Urinary bladder (tissue), 4 donors: ENCODE measurements at places on chromosomes 5 and 9. TPM values are rescaled to one million over a fixed set of nuclear protein-coding genes. Genes with fewer than 3 reads are reported as not detected.
A peak's percentile ranks its signal among the peaks of the same experiment; 100 is the strongest.

Gene SEPTIN8
- 28.3 TPM for polyA plus RNA-seq

DNA sequence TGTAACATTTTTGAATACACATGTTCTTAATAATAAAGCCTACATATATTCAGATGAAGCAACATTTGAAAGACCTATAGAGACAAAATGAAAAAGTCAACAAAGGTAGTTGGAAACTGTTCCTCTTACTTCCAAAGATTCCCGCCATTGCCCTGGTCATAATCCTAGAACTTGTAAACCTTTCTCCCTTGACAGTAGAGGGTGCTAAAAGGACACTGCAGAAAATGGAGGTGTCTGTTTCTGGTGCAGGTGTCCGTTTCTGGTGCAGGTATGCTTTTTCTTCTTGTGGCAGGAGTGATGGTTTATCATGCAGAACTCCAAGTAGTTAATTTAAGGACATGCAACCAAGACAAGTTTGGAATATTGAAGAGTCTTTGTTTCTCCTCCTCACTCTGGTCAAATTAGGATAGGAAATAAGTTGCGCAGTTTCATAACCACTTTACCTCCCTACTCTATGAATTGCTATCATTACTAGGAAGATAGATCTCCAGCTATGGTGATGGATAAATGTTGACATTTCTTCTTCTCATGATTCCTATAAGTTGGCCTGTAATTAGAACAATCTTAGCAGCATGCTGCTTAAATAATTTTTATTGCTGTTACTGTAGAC, 56.0 kb upstream of the FAM174A start:
- DNase-seq = no peak

DNA sequence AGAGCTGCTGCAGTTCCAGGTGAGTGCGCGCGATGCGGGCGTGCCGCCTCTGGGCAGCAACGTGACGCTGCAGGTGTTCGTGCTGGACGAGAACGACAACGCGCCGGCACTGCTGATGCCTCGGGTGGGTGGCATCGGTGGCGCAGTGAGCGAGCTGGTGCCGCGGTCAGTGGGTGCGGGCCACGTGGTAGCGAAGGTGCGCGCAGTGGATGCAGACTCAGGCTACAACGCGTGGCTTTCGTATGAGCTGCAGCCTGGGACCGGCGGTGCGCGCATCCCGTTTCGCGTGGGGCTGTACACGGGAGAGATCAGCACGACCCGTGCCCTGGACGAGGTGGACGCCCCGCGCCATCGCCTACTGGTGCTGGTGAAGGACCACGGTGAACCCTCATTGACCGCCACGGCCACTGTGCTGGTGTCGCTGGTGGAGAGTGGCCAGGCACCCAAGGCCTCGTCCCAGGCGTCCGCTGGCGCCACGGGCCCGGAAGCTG, 2.0 kb downstream of the PCDHA3 start:
- DNase-seq = no peak

- no peak for DNase-seq
Observed at GRCh38 chr5:37355161-37355560, 15.7 kb downstream of the NUP155 start.

DNA sequence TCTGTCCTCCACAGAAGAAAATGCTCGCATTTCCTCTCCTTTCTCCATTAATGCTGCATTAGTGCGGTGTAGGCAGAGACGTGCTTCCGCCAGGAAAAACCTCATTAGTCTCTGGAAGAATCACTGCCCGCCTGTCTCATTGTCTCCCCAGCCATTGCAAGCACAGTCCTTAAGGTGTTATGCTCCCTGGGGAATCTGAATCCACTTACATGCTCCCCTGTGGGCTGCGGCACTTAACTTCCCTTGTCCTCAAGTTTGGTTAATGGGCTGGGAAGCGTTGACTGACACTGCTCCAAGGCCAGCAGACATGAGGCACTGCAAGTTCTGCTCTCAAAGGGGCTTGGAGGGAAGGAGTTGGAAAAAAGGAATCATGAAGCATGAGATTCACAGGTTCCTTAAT, 41.6 kb downstream of the TARS1 start:
- no peak for DNase-seq

Gene FOXI1
- polyA plus RNA-seq = not detected

- DNase-seq = no peak
Observed at GRCh38 chr5:173648308-173648866, 31.9 kb upstream of the BOD1 start.

Gene DNAI1
- 0.11 TPM for polyA plus RNA-seq

GRCh38 chr5:61674378-61674777, 342.3 kb downstream of the ZSWIM6 start:
- no peak for DNase-seq

Gene MYORG
- 9.8 TPM for polyA plus RNA-seq

GRCh38 chr5:115656404-115656803, 30.6 kb upstream of the TMED7 start:
- DNase-seq = no peak

- DNase-seq = no peak
Observed at GRCh38 chr5:136236479-136237083, 43.6 kb upstream of the SMIM32 start.

GRCh38 chr9:134374301-134375010, 48.2 kb downstream of the RXRA start:
- no peak for DNase-seq

- DNase-seq = no peak
Observed at GRCh38 chr5:139863855-139864558, 68.4 kb downstream of the PSD2 start.

- DNase-seq = no peak
Observed at GRCh38 chr9:71857159-71857558, 53.8 kb downstream of the ABHD17B start.

Gene GFPT2
- 28.0 TPM for polyA plus RNA-seq

- DNase-seq = no peak
Observed at GRCh38 chr9:131402738-131403492, 9.0 kb downstream of the PRRC2B start.

GRCh38 chr5:131563434-131564228, 71.4 kb downstream of the RAPGEF6 start:
- no peak for DNase-seq

GRCh38 chr5:95283761-95284571, 928 bp downstream of the MCTP1 start:
- DNase-seq = no peak

Gene C5orf46
- not detected for polyA plus RNA-seq

Gene SV2C
- polyA plus RNA-seq = 0.56 TPM

Gene CD72
- 1.6 TPM for polyA plus RNA-seq

GRCh38 chr9:97809666-97810344, 43.2 kb upstream of the FOXE1 start:
- no peak for DNase-seq

DNA sequence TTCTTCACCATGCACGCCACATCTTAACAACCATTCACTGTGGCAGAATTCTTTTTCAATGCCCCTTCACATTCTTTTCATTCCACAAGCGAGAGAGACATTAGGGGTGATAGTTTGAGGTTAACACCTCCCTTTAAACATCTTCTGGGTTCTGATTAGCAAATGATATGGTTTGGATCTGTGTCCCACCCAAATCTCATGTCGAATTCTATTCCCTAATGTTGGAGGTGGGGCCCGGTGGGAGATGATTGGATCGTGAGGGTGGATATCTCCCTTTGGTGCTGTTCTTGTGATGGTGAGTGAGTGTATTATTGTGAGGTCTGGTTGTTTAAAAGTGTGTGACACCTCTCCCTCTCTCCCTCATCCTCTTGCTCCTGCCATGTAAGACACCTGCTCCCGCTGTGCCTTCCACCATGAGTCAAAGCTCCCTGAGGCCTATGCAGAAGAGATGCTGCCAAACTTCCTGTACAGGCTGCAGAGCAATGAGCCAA, 46.1 kb upstream of the RAI14 start:
- DNase-seq = no peak

Gene GFI1B
- 0.04 TPM for polyA plus RNA-seq

Gene MORN5
- polyA plus RNA-seq = 22.9 TPM

- DNase-seq = no peak
Observed at GRCh38 chr5:138629392-138629791, 54.2 kb upstream of the HSPA9 start.

DNA sequence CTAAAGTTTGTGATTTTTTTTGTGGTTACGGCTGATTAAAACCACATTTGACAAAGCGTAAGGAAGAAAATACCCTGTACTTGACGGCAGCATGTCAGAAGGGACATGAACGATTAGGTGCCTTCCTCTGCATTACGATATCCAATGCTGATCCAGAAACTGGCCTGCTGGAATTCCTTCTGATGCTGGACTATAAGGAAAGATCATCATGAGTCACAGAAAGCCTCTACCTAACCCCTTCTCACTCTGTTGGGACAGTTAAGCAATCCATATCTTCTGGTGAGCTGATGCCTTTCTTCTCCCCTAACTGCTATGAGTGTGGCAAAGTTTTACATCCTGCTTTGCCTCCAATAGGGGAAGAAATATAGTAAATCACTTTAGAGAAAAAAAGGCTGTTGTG, 78.4 kb upstream of the PAPPA start:
- DNase-seq = no peak

DNA sequence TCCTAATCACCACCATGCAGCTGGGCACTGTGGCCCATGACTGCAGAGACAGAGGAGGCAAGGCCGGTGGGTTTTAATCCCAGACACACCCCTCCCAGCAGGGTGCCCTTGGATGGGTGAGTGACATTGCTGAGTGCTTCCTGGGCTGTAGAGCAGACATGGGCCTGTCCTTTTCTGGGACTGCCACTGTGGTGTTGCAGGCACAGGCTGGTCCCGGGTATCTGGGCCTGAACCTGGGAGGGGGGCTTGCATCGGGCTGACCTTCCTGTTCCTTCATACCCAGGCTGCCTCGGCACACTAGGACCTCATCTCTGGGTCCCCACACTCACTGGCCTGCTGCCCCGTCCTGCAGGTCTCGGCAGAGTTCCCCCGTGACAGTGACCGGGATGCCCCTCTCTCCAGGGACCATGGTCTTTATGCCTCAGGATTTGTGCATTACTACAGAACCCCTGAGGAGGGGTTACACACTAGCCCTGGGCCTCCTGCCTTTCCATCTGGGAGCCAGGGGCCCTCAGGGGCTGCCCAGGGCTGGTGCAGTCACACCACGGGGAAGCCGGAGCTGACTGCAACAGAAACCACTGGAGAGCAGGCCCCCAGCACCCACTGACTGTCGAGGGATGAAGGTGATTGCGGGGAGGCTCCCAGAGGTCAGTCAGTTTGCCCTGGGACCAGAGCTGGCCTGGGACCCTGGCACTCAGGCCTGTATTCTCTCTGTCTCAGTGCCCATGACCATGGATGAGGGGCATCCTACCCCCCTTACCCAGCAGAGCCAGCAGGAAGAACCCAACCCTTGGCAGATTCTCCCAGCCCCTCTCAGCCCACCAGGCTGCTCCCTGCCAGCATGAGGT, 8.9 kb upstream of the SLC25A48 start:
- no peak for DNase-seq

- no peak for DNase-seq
Observed at GRCh38 chr5:93072831-93073459, 508.1 kb downstream of the NR2F1-AS1 start.

DNA sequence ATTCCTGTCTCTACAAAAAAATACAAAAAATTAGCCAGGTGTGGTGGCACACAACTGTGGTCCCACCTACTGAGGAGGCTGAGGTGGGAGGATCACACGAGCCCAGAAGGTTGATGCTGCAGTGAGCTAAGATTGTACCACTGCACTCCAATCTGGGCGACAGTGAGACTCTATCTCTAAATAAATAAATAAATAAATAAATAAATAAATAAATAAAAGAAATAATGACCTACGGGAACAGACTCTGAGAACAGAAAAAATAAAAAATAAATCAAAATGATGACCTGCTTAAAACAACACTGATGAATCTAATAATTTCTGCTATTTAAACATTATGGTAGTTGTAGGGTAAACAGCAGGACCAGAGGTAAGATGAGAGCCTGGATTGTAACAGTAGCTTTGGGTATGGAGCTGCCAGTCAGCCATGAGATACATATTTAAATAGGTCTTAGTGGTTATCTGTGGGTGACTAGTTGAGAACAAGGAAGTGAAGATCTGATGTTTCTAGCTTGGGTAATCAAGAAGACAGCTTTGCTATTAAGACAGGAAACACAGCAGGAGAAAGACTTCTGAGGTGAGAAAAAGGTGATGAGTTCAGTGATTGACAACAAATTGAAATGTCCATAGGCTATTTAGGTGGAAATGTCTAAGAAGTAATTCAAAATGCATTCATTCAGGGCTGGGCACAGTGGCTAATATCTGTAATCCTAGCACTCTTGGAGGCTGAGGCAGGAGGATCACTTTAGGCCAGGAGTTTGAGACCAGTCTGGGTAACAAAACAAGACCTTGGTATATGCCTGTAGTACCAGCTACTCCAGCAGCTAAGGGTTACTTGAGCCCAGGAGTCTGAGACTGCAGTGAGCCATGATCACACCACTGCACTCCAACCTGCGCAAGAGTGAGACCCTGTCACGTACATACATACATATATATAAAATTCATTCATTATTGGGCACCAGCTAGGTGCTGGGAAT, 11.0 kb downstream of the RNF145 start:
- DNase-seq = no peak

GRCh38 chr9:85392260-85392659, 349.5 kb downstream of the AGTPBP1 start:
- DNase-seq = no peak

GRCh38 chr5:173472164-173472563, 143.9 kb upstream of the STC2 start:
- peak; percentile 6 for DNase-seq

DNA sequence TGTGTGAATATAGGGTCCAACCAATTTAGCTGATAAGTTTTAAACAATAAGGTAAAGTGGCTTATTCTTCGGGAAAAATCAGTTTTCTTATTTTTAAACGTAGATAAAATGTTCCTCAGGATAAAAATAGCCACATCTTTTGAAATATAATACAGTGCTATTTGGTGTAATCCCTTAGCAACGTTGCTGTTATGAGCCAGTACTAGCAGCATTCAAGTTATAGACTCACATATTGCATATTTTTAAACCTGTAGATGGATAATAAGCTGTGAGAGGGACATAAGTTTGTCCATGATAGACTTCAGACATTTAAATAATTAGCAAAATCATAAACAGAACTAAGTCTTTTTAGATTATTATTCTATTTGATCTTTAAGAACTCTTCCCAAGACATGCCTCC, 6.3 kb downstream of the PDE4D start:
- no peak for DNase-seq

DNA sequence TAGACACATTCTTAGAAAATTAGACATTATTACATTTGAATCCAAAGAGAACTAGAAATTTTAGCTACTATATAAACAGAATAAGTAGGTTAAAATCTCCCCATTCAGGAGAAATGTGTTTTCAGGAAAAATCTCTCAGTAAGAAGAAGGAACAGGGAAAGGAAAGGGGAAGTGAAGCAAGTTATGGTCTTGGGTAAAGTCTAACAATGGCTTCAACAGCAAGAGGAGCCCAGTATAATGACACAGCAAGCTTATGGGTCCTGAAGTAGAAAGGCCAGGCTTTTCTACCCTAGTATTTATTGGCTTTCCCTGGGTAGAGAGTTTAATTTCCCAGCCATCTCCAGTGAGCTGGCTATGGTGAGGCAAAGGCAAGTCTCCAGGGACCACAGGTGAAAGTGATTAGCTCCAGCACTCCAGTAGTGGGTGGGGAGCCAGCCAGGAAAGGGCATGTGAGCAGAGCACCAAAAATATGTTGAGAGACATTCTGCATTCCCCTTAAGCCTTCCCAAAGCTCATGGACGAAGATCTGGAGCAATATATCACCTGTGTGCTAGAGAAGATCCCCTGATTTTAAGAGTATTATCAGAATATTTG, 981.7 kb downstream of the NR2F1-AS1 start:
- DNase-seq = no peak

Gene NR5A1
- not detected for polyA plus RNA-seq

- DNase-seq = no peak
Observed at GRCh38 chr5:172104801-172105701, 83.0 kb downstream of the STK10 start.

Gene TRIM14
- polyA plus RNA-seq = 8.5 TPM

Gene IL5
- not detected for polyA plus RNA-seq
